ENCODE measurements at places on chromosomes 1 and 21. TPM values are rescaled to one million over a fixed set of nuclear protein-coding genes. Genes with fewer than 3 reads are reported as not detected.

CRYAA gene
- total RNA-seq, result not detected

AGRN gene
- 132 TPM for total RNA-seq

TRIM58 gene
- total RNA-seq, result not detected

CYB561D1 gene
- total RNA-seq, result 3.5 TPM

SV2A gene
- total RNA-seq, result 0.06 TPM

SERPINC1 gene
- 0.16 TPM for total RNA-seq

RUNX3 gene
- total RNA-seq, result 5.3 TPM

CLCA1 gene
- total RNA-seq, result not detected

LIX1L gene
- 8.5 TPM for total RNA-seq

CHD1L gene
- 32.9 TPM for total RNA-seq

RGS16 gene
- 0.17 TPM for total RNA-seq

SEMA6C gene
- 1.6 TPM for total RNA-seq

FCRLB gene
- 2.2 TPM for total RNA-seq

OR2L3 gene
- not detected for total RNA-seq

PLEKHA6 gene
- 22.2 TPM for total RNA-seq

AADACL4 gene
- total RNA-seq, result not detected

SLC35F3 gene
- 4.1 TPM for total RNA-seq

FCAMR gene
- total RNA-seq, result not detected

NR5A2 gene
- total RNA-seq, result 5.6 TPM

HSD3B1 gene
- total RNA-seq, result not detected

C1orf105 gene
- not detected for total RNA-seq

NDUFS5 gene
- total RNA-seq, result 487 TPM

KPRP gene
- not detected for total RNA-seq

RNU1-3 gene
- not detected for total RNA-seq

C1orf116 gene
- total RNA-seq, result 4.5 TPM

CENPS gene
- total RNA-seq, result 31.0 TPM

RAP1GAP gene
- 12.0 TPM for total RNA-seq

KLHDC7A gene
- 1.3 TPM for total RNA-seq

NCAM2 gene
- not detected for total RNA-seq

PTGER3 gene
- not detected for total RNA-seq

TMPRSS2 gene
- total RNA-seq, result 0.26 TPM

LRRC39 gene
- total RNA-seq, result 0.05 TPM

CRYBG2 gene
- total RNA-seq, result 2.0 TPM

ZC3H12A gene
- total RNA-seq, result 11.2 TPM

MIXL1 gene
- not detected for total RNA-seq

LAD1 gene
- 0.70 TPM for total RNA-seq

C1QC gene
- total RNA-seq, result not detected

ZNF648 gene
- total RNA-seq, result not detected

CNR2 gene
- not detected for total RNA-seq

GBP5 gene
- total RNA-seq, result not detected

FAM43B gene
- total RNA-seq, result 4.5 TPM

AK5 gene
- total RNA-seq, result 7.8 TPM

SMCP gene
- not detected for total RNA-seq

GJA9 gene
- total RNA-seq, result not detected

NBPF4 gene
- 0.23 TPM for total RNA-seq

PAPPA2 gene
- total RNA-seq, result not detected

LCA5L gene
- 1.8 TPM for total RNA-seq

GJA8 gene
- total RNA-seq, result not detected
